NK-92 treated with Interleukin-12 subunit alpha and Interleukin-12 subunit beta, amount 100 ng/mL, for 24 hours (cell line): ENCODE measurements at places on chromosomes 16 and 17.

DNA sequence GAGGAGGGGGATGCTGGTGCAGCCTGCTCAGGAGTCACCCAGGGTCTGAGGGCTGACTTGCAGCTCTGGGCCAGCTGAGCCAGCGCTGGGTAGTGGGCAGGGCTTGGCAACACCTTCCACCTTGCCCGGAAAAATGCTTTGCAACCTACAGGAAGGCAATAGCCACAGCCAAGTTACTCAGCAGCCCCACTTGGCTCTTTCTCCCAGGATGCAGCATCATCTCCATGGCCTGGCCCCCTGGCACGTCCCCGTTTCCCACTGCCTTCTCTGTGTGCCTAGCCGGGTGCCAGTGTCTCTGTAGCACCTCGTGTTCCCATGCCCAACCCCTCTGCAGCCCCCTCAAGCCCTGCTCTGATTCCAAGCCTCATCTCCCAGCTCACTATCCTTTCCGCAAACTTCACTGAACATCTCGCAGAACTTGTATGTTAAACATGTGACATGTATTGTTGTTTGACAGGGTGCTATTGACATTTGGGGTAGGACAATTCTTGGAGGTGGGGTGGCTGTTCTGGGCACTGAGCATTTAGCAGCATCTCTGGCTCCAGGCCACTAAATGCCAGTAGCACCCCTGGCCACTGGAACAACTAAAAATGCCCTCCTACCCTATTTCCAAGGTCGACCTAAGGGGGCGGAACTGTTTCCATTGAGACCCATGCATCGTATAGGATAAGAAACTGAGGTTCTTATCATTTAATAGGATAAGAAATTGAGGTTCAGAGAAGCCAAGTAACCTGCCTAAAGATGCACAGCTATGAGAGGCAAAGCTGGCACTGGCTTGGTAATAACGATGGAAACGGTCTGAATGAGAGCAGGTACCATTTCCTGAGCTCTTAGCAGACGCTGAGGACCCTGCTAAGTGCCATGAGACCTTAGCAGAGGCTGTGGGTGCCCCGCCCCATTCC is 12.2 kb downstream of the DEXI start:
- DNase-seq = no peak

DNA sequence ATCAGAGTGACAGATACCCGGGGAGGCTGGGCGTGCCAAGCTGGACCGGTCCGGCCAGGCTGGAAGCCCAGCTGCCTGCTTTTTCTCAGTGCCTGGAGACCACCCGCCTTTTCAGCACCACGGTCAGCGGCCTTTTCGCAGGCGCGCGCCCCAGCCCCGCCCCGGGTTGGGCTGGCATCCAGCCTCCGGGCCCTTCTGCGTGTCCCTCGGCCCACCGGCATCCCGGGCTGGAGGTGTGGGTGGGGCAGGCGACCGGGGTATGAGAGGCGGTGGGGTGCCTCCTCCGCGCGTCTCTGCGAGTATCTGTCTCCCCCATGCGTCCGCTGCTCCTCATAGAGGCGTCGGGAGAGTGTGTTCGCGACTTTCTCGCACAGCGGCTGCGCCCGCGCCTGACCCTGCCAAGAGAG is 102.5 kb downstream of the MRM1 start:
- no peak for DNase-seq

DNA sequence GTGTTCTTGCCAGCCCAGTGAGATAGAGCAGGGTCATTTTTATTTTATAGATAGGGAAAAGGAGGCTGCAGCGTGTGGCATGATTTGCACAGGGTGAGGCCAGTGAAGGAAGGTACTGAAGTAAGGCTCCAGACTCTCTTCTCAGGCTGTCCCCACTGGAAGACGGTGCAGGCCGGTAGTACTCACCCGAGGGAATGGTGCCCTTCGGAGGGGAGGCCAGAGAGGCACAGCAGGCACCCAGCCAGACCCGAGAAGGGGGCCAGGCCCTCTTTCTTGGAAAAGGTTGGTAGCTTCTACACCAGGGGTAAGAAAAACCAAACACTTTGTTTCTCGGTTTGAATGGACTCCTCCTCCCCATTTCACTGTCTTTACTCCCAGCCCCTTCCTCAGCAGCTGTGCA is 288 bp downstream of the ANKRD40CL start:
- no peak for DNase-seq

DNA sequence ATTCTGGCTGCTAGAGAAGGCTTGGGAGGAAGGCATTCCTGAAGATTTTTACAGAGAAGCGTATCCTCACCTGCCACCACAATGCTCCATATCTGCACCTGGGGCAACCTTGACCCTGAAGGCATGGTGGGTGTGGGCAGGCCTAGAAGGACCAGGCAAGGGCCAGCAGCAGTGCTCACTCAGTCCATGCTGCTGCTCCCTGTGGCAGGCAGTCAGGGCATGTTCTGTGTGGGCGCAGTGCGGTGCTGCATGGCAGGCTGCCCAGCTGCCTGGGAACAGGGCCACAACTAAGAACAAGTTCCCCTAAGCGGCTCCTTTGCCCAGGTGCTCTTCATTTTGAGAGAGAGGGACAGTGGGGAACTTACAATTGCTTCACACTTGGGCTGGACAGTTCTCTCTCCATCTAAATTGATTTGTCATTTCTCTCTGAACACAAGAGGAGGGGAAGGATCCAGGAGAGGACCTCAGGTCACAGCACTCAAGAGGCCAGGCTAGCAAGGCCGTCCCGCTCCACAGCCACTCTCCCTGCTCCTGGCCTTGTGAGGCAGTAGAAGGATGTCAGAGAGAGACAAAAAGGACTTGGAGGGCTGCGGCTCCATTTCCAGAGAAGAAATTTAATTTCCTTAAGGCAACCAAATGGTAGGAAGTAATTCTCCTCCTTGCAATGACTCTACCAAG is 158.8 kb downstream of the AATF start:
- DNase-seq = no peak

DNA sequence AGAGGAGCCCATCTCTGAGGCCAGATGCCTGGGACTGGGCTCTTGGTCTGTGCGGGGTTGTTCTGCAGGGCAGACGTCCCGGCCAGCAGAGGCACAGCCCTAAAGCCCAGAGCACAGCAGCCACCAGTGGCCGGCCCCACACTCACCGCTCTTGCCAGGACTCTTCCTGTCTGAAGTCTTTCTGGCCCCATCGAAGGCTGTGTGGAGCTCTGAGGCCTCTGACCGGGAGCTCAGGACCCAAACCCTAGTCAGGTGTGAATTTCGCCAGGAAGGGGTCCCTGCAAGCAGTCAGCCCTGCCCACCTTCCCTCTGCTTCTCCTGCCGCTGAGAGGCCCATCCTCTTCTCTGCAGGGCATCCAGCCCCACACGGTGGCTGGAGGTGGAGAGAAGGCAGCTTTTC is 10.7 kb downstream of the ACSF3 start:
- no peak for DNase-seq

DNA sequence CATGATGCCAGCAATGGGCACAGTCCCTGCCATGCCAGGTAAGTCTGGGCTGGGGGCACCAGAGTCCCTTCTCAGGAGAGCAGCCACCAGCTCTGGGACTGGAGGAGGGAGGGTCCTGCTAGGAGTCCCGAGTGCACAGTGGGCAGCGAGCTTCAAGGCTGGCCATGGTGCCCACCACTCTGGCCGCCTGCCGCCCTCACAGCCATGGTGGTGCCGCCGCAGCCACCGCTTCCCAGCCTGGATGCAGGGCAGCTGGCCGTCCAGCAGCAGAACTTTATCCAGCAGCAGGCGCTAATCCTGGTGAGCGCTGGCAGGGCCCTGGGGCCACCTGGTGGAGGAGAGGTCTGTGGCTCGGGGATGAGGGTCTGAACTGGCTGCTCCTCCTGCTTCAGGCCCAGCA is 17.9 kb upstream of the SMIM5 start:
- DNase-seq = no peak

DNA sequence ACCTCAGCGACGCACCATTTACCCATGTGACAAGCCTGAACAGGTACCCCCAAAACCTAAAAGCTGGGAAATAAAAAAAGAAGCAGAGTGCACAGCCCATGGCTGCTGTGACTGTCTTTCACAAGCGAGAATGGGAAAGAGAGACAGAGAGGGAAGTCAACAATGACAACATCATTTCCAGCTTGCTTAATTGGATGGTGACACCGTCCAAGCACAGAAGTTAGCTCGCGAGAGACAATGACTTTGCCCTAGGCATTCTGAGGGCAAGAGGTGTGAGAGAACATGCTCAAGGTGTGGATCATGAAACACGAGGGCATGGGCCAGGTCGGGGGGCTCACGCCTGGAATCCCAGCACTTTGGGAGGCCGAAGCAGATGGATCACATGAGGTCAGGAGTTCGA is 19.3 kb upstream of the NSMCE1 start:
- no peak for DNase-seq

GRCh38 chr17:77371117-77371887 is 230.5 kb downstream of the SEC14L1 start:
- no peak for DNase-seq

- DNase-seq = no peak
Measured at GRCh38 chr17:57253362-57254065, 2.8 kb upstream of the MSI2 start.

DNA sequence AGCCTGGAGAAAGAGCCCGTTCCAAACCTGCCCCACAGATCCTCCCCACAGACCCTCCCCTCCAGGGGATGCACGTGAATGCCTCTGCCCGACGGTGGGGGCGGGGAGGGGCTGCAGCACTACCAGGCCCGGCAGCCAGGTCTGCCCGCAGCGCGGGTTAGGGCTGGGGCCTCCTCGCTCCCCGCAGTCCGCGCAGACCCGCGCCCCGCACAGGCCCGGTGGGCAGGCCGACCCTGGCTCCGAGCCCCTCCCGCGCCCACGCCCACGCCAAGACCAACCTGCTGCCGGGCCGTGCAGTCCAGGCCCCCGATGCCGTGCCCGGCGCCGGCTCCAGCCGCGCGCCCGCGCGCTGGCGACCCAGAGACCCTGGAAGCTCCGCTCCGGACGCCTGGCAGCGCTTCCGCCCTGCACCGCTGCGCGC is at the start of gene RPUSD1:
TSS of gene RPUSD1 (minus strand) at position 404 of the 421 bp plus-strand sequence. CDS start 644 bp downstream, outside the sequence.
- no peak for DNase-seq

DNA sequence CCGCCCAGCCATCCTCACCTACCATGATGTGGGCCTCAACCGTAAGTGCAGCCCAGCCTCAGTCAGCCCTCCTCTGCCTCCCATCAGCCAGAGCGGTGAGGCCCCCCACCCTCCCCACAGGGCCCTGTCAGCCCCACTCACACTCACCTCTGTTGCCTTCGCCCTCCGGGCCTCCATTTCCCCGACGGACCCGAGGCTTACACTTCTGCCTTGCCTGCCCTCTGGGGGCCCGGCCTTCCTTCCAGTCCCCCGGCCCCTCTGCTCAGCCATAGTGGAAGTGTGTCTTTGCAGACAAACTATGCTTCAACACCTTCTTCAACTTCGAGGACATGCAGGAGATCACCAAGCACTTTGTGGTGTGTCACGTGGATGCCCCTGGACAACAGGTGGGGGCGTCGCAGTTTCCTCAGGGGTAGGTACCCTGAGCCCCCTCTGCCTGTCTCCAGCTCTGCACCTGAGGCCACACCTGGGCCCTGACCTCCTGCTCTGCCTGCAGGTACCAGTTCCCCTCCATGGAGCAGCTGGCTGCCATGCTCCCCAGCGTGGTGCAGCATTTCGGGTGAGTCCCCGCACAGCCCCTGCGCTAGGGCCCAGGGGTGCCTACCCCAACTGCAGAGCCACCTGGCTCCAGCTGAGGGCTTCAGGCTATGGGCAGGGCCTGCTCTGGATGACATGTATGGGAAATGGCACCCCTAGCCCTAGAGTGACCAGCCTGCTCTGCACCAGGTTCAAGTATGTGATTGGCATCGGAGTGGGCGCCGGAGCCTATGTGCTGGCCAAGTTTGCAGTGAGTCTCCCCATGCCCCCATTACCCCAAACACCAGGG is 4.1 kb downstream of the NDRG4 start:
- DNase-seq = no peak

- no peak for DNase-seq
Measured at GRCh38 chr17:44990994-44991393, 22.9 kb upstream of the C1QL1 start.

GRCh38 chr17:13306310-13306962 is 288.6 kb upstream of the ELAC2 start:
- DNase-seq = no peak

DNA sequence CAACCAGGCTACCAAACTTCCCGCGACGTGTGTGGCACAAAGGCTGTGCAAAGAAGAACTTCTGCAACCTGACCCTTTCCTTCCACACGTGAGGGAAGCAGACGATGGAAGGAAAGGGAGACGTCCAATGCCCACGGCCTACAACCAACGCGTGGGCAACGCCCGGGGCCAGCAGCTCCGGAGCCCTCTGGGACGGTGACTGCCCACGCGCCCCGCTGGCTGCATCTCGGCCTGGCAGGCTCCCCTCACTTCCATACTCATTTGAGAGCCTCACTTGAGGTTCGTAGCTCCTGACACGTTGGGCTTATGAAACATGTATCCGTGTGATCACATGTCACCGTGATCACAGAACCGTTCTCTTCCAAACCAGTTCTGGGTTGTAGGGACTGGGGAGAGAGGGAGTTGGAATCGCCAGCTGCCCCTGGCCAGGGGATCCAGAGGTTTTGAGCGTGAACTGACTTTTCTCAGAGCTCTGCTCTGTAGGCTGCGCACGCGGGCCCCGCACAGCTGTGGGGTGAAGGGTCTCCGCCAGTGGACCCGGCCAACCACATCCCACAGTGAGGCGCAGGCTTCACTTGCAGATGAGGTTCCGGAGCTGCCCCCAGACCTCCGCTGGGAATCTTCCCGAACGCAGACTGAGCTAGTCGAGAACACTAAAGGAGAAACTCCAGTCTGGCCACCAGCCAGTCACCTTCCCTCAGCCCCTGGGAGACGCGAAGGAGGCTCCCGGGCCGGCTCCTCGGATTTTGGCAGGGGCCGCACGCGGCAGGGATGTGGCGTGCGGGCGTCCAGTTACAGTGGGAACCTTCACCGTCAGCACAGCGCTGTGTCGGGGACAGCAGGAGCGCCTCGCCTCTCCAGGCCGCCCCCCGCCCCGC is 1.0 kb downstream of the LMF1 start:
- no peak for DNase-seq

GRCh38 chr16:85615014-85615851 is 2.1 kb downstream of the GSE1 start:
- no peak for DNase-seq
